ENCODE measurements at places on chromosomes 12 and 14.
A peak's percentile ranks its signal among the peaks of the same experiment; 100 is the strongest.

- H3K27ac ChIP-seq = no peak overlapping the region
- no peaks in the 10 kb centered on the region for H3K4me1 ChIP-seq
- no peak overlapping the region for H3K4me3 ChIP-seq
- no peaks in the 10 kb centered on the region for H3K27me3 ChIP-seq
- no peak for DNase-seq
Measured at GRCh38 chr12:123572391-123572790, 12.0 kb upstream of the TMED2 start.

- DNase-seq = no peak
- no peaks in the 10 kb centered on the region for H3K36me3 ChIP-seq
- no peaks in the 10 kb centered on the region for H3K27me3 ChIP-seq
Measured at GRCh38 chr14:68672609-68673285, 120.1 kb downstream of the ZFP36L1 start.

DNA sequence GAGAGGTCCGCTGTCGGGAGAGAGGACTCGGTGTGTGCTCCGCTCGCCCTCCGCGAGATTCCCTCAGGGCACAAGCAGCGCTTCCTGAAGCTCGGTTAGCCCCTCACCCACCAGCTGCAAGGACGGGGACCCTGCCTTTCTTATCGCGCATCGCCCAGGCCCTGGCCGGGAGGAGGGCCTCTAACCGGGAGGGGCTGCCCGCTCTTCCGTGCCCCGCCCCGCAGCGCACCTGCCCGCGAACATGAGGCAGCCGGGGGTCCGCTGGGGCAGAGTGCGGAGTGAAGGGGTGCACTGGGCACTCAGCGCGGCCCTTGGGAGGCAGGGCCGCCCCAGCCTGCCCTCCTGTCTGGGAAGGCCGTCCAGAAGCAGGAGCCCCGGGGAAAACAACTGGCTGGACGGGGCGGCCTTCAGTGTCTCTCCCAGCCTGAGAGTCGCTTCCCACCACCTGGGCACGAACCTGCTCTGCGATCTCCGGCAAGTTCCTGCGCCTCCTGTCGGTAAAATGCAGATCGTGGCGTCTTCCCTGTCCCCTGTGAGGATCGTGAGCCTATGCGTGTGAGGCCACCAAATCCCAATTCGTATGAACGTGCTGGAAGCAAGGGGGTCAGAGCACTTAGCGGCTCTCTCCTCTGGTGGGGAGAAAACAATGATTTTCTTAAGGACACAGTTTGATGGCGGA lies 28.0 kb upstream of the ADIPOR2 start:
- H3K4me3 ChIP-seq = no peak overlapping the region
- DNase-seq = peak; percentile 88
- H3K4me1 ChIP-seq = peaks cover 18% of the 10 kb centered on the region
- no peaks in the 10 kb centered on the region for H3K36me3 ChIP-seq
- H3K27me3 ChIP-seq = no peaks in the 10 kb centered on the region
- peak overlapping the region; percentile 93 for H3K27ac ChIP-seq

- H3K27me3 ChIP-seq = no peaks in the 10 kb centered on the region
- H3K4me1 ChIP-seq = peaks cover 48% of the 10 kb centered on the region
- H3K27ac ChIP-seq = no peak overlapping the region
- no peaks in the 10 kb centered on the region for H3K36me3 ChIP-seq
- no peak overlapping the region for H3K4me3 ChIP-seq
Measured at GRCh38 chr14:31947076-31947475, 130.0 kb upstream of the ARHGAP5 start.

- H3K36me3 ChIP-seq = no peaks in the 10 kb centered on the region
- H3K27ac ChIP-seq = no peak overlapping the region
- no peaks in the 10 kb centered on the region for H3K4me1 ChIP-seq
- H3K4me3 ChIP-seq = no peak overlapping the region
- H3K27me3 ChIP-seq = no peaks in the 10 kb centered on the region
Measured at GRCh38 chr12:118398940-118399339, 22.6 kb downstream of the SUDS3 start.

DNA sequence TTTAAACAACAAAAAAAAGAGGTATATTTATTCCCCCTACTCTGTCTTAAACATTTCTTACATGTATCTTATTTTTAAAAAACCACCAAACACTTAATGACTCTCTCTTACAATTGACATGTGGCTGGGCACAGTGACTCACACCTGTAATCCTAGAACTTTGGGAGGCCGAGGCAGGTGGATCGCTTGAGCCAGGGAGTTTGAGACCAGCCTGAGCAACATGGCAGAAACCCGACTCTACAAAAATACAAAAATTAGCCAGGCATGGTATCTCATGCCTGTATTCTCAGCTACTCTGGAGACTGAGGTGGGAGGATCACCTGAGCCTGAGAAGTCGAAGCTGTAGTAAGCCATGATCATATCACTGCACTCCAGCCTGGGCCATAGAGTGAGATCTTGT lies 16.0 kb downstream of the SLC41A2 start:
- no peak overlapping the region for H3K27ac ChIP-seq
- H3K36me3 ChIP-seq = no peaks in the 10 kb centered on the region
- no peaks in the 10 kb centered on the region for H3K4me1 ChIP-seq
- H3K4me3 ChIP-seq = no peak overlapping the region
- DNase-seq = no peak
- no peaks in the 10 kb centered on the region for H3K27me3 ChIP-seq

DNA sequence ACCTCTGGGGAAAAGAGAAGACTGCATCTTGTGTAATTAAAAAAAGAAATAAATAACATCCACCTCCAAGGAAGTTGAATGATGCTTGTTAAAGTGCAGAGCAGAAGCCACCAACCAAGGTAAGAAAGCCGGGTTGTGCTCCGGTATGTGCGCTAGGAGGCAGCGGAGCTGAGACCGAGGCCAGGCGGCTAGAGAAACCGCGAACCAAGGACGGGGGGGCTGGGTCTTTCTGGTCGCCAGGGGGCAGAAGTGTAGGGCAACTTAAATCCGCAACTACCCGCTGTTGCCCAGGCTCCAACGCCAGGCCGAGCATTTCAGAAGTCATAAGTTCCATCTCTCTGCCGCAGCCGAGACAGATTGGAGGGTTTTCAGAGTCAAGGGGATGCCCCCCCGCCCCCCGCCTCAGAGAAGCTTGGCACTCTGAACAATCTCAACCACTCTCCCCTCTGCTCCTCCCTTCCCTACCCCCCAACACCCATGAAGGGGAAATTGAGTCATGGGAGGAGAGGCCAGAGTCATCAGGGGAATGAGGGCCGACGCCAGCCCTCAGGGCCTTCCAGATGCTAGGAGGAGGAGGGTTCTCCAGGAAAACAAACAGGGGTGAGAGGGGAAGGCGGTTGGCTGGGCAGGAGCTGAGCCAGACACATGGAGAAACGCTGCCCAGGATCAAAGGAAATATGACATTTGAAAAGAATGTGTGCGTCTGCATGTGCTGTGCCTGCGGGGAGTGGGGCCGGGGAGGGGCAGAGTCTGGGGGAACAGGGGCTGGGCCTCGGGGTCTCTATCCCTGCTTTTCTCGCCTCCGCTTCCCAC lies 2.2 kb upstream of the NFATC4 start:
- peak; percentile 95 for DNase-seq
- peak overlapping the region; percentile 15 for H3K4me3 ChIP-seq
- H3K36me3 ChIP-seq = no peaks in the 10 kb centered on the region
- no peaks in the 10 kb centered on the region for H3K27me3 ChIP-seq

GRCh38 chr12:10456856-10457255 lies 3.7 kb upstream of the KLRC1 start:
- H3K27ac ChIP-seq = no peak overlapping the region
- no peak for DNase-seq
- no peaks in the 10 kb centered on the region for H3K36me3 ChIP-seq
- H3K4me3 ChIP-seq = no peak overlapping the region
- no peaks in the 10 kb centered on the region for H3K27me3 ChIP-seq

- H3K4me3 ChIP-seq = no peak overlapping the region
- no peak for DNase-seq
- H3K4me1 ChIP-seq = peaks cover 6% of the 10 kb centered on the region
- H3K36me3 ChIP-seq = no peaks in the 10 kb centered on the region
Measured at GRCh38 chr14:94481468-94482131, 5.6 kb upstream of the SERPINA9 start.

GRCh38 chr14:57408634-57409033 lies 18.2 kb downstream of the NAA30 start:
- H3K27me3 ChIP-seq = no peaks in the 10 kb centered on the region
- H3K4me1 ChIP-seq = no peaks in the 10 kb centered on the region
- H3K36me3 ChIP-seq = no peaks in the 10 kb centered on the region
- H3K4me3 ChIP-seq = no peak overlapping the region
- no peak for DNase-seq

DNA sequence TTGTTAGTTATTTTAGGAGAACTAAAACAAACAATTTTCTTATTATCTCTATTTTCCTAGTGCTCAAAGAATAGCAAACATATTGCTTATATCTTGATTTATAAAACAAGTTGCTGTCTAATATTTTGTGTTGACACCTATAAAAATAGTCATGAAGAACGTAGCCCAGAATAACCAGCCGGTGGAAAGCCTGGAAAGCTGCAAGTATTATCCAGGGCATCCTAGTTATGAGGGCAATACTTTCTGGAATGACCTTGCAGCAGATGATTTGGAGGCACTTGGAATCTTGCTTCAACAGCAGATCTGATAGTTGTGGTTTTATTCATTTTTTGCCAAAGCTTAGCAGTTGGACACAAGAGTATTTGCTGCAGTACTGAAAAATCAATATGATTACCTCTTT lies 948.7 kb downstream of the LRFN5 start:
- H3K36me3 ChIP-seq = no peaks in the 10 kb centered on the region
- H3K27ac ChIP-seq = no peak overlapping the region
- no peaks in the 10 kb centered on the region for H3K27me3 ChIP-seq
- no peaks in the 10 kb centered on the region for H3K4me1 ChIP-seq
- DNase-seq = no peak

DNA sequence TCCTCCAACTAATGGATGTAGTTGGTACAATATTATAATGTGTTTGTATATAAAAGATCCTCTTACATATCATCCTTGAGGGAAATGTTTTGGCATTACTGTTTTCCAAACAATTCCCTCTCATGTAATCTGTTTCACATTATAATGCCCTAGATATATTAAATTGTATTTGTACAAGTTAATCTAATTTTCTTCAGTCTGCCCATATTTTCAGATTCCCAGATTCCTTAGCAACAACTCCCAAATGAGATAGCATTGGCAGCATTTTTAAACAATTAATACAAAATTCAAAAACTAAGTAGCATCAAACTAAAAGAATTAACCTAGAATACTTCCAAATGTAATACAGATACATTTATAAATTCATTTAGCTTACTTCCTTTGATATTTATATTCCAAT lies 860.2 kb downstream of the C12orf50 start:
- H3K27ac ChIP-seq = no peak overlapping the region
- no peaks in the 10 kb centered on the region for H3K27me3 ChIP-seq
- no peak for DNase-seq
- no peaks in the 10 kb centered on the region for H3K4me1 ChIP-seq
- no peaks in the 10 kb centered on the region for H3K36me3 ChIP-seq

GRCh38 chr12:49655595-49656236 lies 32.4 kb downstream of the PRPF40B start:
- H3K27me3 ChIP-seq = no peaks in the 10 kb centered on the region
- H3K27ac ChIP-seq = no peak overlapping the region
- no peak overlapping the region for H3K4me3 ChIP-seq
- no peaks in the 10 kb centered on the region for H3K4me1 ChIP-seq
- no peaks in the 10 kb centered on the region for H3K36me3 ChIP-seq

DNA sequence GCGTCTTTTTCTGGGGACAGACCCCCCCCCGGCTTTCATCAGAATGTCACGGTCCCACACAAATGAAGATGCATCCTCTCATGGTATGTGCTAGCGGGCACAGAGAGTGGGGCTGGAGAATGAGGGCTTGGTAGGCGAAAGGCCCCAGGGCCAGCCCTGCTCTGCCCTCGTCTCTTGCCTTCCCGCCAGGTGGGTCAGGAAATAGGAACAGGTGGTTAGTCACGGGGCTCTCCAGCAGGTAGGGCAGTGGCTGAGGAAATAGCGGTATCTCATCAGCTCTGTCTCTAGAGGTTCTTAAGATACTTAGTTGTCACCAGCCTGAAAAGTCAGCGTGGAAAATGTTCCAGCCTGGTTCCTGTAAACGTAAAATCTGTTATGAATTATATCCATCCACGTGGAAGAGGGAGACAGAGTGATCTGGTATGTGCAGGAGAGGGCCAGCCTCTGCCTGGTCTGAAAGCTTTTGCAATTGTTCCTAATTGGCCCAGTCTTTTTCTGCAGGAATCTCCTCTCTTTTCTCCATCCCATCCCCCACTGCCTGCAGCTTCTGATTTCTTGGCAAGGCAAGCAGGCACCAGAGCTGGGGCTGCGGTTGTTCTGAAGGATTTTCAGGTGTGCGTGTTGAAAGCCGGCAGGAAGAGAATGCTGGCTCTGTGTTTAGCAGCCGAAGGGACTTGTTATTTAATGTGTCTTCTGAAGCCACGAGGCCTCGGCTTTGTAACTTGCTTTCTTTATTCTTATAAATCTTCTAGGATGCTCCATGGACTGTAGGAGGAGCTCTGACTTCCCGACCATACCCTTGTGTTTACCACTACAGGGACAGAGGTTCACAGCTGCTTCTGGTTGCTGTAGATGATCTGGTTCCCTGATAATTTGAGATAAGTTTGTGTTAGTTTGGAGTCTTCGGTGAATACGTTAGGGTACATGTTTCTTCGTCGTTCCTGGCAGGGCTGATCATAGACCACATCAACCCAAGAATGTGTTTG lies 131.1 kb downstream of the CACNA1C start:
- peaks cover 5% of the 10 kb centered on the region for H3K4me1 ChIP-seq
- peak; percentile 68 for DNase-seq
- H3K27me3 ChIP-seq = no peaks in the 10 kb centered on the region
- no peaks in the 10 kb centered on the region for H3K36me3 ChIP-seq
- H3K4me3 ChIP-seq = no peak overlapping the region

DNA sequence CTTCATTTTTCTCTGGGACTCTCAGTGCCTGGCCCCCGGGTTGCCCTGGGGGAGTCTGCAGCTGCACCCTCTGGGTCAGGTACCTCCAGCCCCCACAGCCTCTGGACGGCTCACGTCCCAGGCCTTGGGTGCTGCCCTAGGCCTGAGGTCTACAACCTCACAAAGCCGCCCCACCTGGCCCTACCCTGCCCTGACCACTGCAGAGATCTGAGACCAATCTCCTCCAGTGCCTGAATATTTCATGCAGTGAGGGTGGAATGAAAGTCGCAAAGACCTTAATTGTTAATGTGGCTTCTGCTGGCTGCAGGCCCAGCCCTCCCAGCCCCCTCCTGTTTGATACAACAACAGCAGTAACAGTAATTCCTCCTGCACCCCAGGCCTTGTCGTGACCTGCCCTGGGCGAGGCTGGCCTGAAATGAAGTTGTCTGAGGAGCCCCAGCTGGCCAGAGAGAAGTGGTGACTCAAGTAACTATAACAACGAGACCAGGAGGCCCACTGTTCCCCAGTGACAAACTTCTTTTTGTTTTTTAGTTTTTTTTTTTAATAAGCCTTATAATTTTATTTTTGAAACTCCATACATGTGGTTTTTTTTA lies 8.8 kb upstream of the CCDC85C start:
- peaks cover 19% of the 10 kb centered on the region for H3K4me1 ChIP-seq
- peak overlapping the region; percentile 4 for H3K27ac ChIP-seq
- H3K4me3 ChIP-seq = no peak overlapping the region
- H3K27me3 ChIP-seq = no peaks in the 10 kb centered on the region

GRCh38 chr12:131368668-131369071 lies 342.2 kb upstream of the SFSWAP start:
- no peaks in the 10 kb centered on the region for H3K36me3 ChIP-seq
- no peak for DNase-seq
- no peak overlapping the region for H3K4me3 ChIP-seq
- H3K27me3 ChIP-seq = no peaks in the 10 kb centered on the region

GRCh38 chr14:86639146-86639545 lies 1109.2 kb downstream of the FLRT2 start:
- H3K4me1 ChIP-seq = no peaks in the 10 kb centered on the region
- no peak overlapping the region for H3K27ac ChIP-seq
- H3K27me3 ChIP-seq = no peaks in the 10 kb centered on the region
- no peaks in the 10 kb centered on the region for H3K36me3 ChIP-seq
- no peak overlapping the region for H3K4me3 ChIP-seq
- no peak for DNase-seq
